ENCODE measurements at places on chromosomes 5 and 9. TPM values are rescaled to one million over a fixed set of nuclear protein-coding genes. Genes with fewer than 3 reads are reported as not detected.
A peak's percentile ranks its signal among the peaks of the same experiment; 100 is the strongest.

MED22 gene
- 34.0 TPM for total RNA-seq

DNA sequence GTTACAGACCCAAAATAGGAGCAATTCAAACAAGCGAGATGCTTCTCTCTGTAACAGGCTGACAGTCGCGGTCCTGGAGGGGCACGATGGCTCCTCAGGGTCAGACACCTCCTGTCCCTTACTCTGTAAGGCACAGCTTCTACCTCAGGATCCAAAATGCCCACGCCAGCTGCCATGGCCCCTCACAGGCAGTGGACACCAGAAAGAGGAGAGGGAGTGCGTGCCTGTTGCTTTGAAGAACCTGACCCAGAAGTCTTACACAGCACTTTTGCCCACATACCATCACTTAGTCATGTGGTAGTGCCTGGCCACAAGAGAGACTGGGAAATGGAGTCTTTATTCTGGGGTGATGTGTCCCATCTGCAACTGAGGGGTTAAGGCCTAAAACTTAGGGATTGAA, 11.6 kb upstream of the ABL1 start:
- no peak for DNase-seq
- peak overlapping the region; percentile 88 for H3K27ac ChIP-seq

DNA sequence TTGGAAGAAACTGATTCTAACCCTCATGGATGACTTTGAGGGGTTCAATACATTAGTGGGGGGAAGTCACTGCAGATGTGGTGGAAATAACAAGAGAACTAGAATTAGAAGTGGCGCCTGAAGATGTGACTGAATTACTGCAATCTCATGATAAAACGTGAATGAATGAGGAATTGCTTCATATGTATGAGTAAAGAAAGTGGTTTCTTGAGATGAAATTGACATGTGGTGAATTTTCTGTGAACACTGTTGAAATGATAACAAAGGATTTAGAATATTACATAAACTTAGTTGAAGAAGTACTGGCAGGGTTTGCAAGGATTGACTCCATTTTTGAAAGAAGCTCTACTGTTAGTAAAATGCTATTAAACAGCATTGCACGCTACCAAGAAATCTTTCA, 113.0 kb downstream of the UGCG start:
- peaks cover 17% of the 10 kb centered on the region for H3K4me1 ChIP-seq
- H3K27ac ChIP-seq, result no peak overlapping the region
- H3K27me3 ChIP-seq, result no peaks in the 10 kb centered on the region
- H3K4me3 ChIP-seq, result no peak overlapping the region
- no peak for DNase-seq
- H3K36me3 ChIP-seq, result no peaks in the 10 kb centered on the region

DNA sequence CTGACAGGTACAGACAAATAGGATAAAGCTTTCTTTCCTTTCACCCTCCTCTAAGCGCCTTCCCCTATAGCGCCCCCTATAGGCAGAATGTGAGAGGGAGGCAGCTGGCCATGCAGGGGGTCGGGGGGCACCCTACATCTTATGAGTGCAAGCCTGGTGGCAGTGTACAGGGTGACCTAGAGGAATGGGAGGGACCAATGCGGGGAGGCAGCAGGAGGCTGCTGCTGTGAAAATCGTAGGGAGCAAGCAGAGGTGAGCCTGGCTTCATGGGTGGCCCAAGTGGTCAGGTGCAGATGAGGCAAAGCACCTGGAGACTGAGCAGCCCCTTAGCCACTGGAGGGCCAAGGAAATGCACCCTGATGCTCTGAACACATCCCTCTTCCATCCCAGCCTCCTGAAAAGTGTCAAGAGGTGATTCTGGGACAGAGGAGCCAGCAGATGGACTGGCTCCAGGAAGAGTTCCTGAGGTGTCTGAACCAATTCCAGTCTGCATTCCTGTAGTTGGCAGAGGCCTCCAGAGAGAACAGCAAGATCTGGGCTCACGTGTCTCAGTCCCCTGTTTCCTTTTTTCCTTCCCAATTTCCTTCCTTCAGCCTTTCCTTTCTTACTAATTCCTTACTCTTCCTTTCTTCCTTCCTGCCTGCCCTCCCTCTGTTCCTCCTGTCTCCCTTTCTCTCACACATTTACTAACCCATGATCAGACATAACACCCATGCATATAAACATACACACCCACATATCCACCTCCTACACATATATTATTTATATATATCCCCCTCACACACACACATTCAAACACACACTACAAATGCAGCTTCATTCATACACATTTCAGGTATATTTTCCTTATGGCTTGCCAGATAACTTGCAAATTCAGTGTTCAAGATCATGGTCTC, 32.8 kb upstream of the GALNT10 start:
- H3K27me3 ChIP-seq, result peaks cover 66% of the 10 kb centered on the region
- no peaks in the 10 kb centered on the region for H3K36me3 ChIP-seq

DNA sequence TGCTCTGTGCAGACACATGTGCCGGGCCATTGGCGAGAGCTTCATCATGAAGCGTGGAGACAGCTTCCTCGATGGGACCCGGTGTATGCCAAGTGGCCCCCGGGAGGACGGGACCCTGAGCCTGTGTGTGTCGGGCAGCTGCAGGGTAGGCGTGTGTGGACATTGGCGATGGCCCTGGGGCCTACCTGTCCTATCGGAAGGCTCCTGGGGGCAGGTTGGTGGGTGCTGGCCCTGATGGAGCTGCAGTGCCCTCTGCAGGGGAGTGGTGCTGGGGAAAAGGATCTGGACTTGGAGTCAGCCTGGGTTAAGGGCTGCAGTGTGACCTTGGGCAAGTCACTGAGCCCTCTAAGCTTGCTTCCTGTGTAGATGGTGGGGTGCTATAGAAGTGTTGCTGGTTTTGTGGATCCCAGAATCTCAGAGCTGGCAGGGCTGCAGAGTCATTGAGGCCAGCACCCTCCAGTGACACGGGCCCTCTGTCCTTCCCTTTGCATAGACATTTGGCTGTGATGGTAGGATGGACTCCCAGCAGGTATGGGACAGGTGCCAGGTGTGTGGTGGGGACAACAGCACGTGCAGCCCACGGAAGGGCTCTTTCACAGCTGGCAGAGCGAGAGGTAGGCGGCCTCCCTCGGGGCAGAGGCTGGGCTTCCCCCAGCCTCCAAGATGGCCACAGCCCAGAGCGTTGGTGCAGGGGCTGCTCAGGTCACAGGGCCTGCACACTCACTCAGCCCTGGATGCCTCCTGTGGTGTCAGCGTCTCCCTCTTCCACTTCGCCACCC, 15.8 kb downstream of the ADAMTS13 start:
- DNase-seq, result no peak
- no peaks in the 10 kb centered on the region for H3K4me1 ChIP-seq
- no peaks in the 10 kb centered on the region for H3K36me3 ChIP-seq
- H3K27ac ChIP-seq, result no peak overlapping the region

DNA sequence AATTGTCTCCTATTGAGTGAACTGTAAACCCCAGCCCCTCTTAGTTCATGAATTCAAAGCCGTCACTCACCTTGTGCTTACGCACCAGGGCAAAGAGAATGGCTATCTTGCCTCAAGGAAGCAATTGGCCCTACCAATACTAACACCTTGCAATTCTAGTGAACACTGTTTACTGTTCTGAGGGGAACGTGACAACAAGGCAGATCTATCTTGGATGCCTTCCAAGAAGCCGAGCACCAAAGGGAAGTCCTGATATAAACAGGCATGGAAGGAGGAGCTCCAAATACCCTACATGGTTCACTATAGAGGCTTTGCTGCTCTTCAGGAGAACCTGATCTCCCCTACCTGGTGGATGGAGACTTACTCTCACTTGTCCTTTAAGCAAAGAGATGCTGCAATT, 1.7 kb upstream of the PLPPR1 start:
- H3K4me3 ChIP-seq, result peak overlapping the region; percentile 92
- H3K36me3 ChIP-seq, result no peaks in the 10 kb centered on the region
- H3K27ac ChIP-seq, result peak overlapping the region; percentile 13
- peaks cover 5% of the 10 kb centered on the region for H3K4me1 ChIP-seq
- peaks cover 72% of the 10 kb centered on the region for H3K27me3 ChIP-seq

DNA sequence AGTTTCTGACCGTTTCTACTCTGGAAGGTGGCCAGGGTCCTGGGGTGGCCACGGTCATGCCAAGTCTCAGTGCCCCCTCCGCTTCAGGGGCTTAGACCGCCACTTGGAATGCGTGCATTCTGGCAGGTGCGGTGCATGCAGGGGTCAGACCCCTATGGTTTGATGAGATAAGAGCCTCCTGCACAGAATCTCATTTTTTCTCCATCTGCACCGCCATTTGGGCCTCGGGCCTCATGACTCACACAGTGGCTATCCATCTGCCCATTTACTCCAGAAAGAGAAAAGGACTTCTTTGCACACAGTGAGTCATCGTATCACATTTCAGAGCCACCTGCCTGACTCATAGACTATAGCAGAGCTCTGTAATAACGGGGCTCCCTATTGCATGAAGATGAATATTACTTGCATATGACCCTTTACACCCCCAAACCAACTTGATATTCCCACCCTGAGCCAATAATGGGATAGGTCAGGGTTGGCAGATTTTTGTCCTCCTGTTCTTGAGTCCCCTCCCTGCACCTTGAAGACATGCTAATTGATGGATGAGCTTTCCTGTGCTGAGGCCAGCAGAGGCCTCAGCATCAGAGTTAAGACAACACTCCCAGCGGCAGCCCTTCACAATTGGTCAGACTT, 157.4 kb downstream of the NR3C1 start:
- H3K27ac ChIP-seq, result peak overlapping the region; percentile 65
- no peak for DNase-seq
- H3K27me3 ChIP-seq, result no peaks in the 10 kb centered on the region
- H3K4me3 ChIP-seq, result peak overlapping the region; percentile 24
- H3K4me1 ChIP-seq, result peaks cover 16% of the 10 kb centered on the region
- H3K36me3 ChIP-seq, result no peaks in the 10 kb centered on the region

GRCh38 chr9:78121488-78121887, 89.9 kb upstream of the GNAQ start:
- H3K4me1 ChIP-seq, result no peaks in the 10 kb centered on the region
- DNase-seq, result no peak
- H3K27ac ChIP-seq, result no peak overlapping the region
- no peaks in the 10 kb centered on the region for H3K36me3 ChIP-seq

DNA sequence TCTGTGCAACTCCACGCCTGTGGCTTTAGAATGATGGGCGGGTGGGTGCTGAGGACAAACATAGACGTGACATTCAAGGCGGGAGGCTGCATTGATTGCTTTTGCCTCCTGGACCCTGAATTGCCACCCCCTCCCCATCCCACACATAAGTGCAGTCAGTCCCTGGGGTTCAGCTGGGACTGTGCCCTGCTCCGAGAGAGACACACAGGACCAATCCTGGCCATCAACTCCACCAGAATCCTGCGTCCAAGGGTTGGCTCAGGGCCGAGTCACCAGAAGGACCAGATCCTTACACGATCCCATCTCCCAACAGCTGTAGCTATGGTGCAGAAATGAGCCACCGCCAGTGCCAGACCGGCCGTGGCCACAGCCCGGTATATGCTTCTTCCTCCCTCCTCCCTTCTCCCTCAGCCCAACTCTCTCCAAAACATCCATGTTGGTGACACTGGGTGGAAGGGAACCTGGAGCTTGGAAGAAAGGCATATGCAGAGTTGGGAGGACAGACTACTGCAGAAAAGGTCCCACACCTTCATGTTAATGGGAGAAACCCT, 27.4 kb downstream of the IRX2 start:
- H3K27ac ChIP-seq, result no peak overlapping the region
- peaks cover 14% of the 10 kb centered on the region for H3K27me3 ChIP-seq
- peaks cover 6% of the 10 kb centered on the region for H3K4me1 ChIP-seq
- no peaks in the 10 kb centered on the region for H3K36me3 ChIP-seq

SLC1A1 gene
- total RNA-seq, result 6.0 TPM

MEIKIN gene
- total RNA-seq, result not detected

- no peak overlapping the region for H3K27ac ChIP-seq
- H3K4me3 ChIP-seq, result no peak overlapping the region
- H3K4me1 ChIP-seq, result peaks cover 12% of the 10 kb centered on the region
- H3K36me3 ChIP-seq, result no peaks in the 10 kb centered on the region
- no peak for DNase-seq
Observed at GRCh38 chr5:16618138-16618897, 1.5 kb upstream of the RETREG1 start.

GDNF gene
- total RNA-seq, result 0.98 TPM

GRCh38 chr5:4113426-4113825, 517.8 kb downstream of the IRX1 start:
- peaks cover 7% of the 10 kb centered on the region for H3K27me3 ChIP-seq
- H3K27ac ChIP-seq, result no peak overlapping the region
- no peak overlapping the region for H3K4me3 ChIP-seq
- peaks cover 9% of the 10 kb centered on the region for H3K4me1 ChIP-seq

DNA sequence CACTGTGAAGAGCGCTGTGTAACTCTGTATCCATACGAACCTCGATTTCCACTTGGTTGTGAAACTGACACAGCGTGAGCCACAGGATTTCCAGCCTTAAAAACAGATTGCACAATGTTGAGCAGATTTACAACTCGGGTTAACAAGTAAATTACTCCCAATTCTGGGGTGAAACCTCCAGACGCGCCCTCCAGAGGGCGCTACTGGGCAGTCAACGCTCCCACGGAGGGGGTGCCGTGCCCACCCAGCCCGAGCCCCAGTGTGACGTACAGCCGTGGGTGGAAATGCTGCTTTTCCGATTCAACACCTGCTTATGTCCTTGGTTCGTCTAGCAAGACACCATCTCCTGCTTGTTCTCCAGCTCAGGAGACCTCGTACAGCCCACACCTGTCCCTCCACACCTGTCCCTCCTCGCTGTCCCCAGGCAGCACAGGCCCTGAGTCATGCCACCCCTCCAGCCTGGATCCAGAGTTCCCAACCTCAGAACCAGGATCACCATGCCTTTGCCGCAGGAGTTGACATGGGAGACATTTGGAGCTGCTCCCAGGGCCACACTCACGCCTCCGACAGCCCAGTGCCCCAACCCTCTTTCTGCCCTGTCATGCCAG, 34.4 kb upstream of the SLC6A3 start:
- H3K36me3 ChIP-seq, result no peaks in the 10 kb centered on the region
- DNase-seq, result no peak
- H3K4me3 ChIP-seq, result no peak overlapping the region
- no peak overlapping the region for H3K27ac ChIP-seq
- no peaks in the 10 kb centered on the region for H3K27me3 ChIP-seq

PTPRD gene
- total RNA-seq, result 197 TPM

GADD45G gene
- 10.9 TPM for total RNA-seq

GRCh38 chr5:126449751-126450271, 26.6 kb downstream of the GRAMD2B start:
- peaks cover 27% of the 10 kb centered on the region for H3K36me3 ChIP-seq
- no peaks in the 10 kb centered on the region for H3K27me3 ChIP-seq
- peak overlapping the region; percentile 22 for H3K4me3 ChIP-seq
- no peak for DNase-seq
- peak overlapping the region; percentile 68 for H3K27ac ChIP-seq
